NCI-H526 treated with DMSO at 0.1 percent for 48 hours (cell line): ENCODE measurements at places on chromosomes 13 and 19.
A peak's percentile ranks its signal among the peaks of the same experiment; 100 is the strongest.

DNA sequence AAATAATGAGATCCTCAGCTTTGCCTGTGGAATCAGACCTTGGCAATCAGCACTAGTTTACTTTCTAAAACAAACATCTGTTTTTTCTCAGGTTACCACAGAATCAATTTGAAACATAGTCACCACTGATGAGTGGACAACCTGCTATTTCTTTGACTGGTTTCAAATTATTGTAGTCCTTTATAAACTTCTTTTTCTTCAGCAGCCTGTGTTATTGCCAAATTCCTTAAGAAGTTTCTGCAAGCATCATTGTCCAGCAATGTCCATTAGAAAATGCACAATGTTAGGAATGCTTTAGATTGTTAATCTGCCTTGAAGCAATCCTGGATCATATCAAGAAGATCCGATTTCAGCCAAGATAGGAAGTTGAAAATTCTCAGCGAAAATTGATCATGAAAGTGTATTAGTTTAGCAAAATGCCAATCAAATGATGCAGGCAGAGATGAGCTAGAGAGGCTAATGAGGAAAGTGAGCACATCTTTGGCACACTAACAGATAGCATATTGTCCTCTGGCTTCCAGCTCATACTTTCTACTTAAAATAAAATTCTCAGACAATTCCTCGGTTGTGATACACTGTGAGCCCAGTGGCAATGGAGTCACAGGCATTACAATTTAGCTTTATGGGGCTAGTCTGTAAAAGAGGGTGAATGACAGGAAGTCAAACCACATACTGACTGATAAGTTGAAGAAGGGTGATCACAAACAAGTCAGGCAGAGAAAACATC lies 270.6 kb downstream of the SLITRK6 start:
- DNase-seq = no peak

GRCh38 chr19:11446652-11447301 lies 11.3 kb downstream of the PRKCSH start:
- DNase-seq = no peak

DNA sequence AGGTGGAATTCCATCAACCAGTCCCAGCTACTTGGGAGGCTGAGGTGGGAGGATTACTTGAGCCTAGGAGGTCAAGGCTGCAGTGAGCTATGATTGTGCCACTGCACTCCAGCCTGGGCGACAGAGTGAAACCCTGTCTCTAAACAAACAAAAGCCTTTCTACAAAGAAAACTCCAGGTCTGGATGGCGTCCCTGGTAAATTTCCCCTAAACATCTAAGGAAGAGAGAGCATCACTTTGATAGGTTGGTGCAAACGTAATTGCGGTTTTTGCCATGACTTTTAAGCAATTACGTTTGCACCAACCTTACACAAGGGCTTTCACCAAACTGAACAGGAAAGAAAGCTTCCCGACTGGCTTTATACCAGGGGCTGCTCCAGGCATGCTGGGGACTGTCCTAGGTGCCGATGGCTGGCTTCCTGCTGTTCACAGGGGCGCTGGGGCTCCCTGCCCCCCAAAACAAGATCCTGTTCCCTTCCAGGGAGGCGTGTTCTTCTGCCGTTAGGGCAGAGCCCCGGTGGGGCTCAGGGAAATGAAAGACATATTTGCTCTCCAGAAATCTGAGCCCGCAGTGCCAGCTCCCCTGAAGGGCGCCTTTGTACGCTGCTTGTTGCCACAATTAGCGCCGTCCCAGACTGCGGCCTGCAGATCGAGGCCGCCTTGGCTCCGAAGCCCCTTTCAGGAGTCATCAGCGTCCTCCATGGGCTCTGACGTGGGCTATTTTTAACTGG lies 38.7 kb upstream of the KLF2 start:
- no peak for DNase-seq

DNA sequence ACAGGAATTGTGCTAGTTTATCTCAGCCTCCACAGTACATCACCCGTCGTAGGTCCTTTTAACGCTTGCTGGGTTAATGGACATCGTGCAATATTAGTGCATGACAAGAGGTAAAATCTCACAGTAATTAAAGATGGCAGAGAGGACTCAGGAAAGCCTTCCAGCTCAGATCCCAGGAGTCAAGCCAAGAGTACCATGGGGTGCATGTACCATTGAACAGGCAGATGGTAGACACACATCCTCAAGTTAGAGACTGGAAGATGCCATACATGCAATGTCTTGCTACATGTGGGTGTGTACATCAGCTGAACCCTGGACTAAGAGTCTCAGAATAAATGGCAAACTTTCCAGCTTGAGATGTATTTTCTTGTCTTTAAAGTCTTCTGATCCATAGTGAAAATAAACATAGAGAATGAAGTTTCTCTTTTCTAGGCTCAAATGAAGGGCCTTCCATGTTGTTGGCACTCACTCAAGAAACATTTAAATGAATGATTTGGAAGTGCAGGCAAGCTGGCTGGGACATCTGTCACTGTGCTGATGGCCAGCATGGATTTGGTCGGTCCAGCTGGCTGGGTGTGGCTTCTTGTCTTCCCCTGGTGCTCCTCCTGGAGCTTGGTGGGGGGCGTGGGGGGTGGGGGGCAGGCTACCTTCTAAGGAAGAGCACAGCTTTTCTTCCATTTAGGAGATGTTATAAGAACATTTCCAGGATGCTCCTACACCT lies 290.9 kb upstream of the MAB21L1 start:
- DNase-seq = no peak

- DNase-seq = no peak
These were observed 12.0 kb upstream of the MATK start for GRCh38 chr19:3798137-3798536.

DNA sequence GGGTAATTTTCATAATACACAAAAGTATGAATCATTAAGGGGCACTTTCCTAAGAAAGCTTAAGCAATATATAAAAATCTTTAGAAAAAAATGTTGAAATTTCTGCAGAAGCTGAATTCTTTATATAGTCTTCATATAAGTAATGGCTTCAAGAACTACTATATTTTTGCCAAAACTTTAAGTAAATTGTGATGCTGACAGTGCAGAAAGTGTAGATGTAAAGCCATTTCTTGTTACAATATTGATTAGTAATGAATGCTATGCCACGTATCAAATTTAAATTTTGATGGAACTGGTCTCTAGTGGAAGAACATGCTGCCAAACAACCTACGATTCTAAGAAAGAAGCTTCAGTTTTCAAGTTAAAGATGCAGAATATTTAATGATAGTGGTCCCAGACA lies 1210.0 kb downstream of the SLITRK1 start:
- DNase-seq = no peak

- DNase-seq = no peak
These were observed 103.1 kb downstream of the RAP2A start for GRCh38 chr13:97537110-97537509.

DNA sequence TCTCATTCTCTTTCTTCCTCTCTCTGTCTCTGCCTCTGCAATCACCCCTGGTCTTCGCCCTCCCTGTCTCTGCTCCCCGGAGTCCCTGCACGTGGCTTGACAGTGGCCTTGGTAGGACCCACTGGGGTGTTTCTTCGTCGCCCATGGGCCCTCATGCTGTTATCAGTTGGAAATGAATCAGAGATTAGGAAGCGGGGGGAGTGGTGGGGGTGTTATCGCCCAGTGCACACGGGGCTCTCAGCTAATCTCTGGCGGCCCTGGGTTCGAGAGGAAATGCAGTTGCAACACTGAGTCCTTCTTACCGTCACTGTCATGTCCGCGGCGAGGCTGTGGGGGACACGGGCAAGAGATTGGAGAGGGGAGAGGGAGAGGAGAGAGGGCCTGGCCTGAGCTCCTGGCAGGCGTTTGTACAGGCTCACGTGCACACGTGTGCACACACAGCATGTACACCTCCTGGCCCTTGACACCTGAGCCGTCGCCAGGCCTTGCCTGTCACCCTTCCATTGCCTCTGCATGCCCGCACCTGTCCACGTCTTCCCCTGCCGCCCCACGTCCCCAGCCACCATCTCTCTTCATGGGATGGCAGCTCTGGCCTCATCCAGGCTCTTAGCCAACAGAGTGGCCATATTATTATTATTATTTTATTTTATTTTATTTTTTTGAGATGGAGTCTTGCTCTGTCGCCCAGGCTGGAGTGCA lies 37.8 kb upstream of the SLC7A10 start:
- no peak for DNase-seq

DNA sequence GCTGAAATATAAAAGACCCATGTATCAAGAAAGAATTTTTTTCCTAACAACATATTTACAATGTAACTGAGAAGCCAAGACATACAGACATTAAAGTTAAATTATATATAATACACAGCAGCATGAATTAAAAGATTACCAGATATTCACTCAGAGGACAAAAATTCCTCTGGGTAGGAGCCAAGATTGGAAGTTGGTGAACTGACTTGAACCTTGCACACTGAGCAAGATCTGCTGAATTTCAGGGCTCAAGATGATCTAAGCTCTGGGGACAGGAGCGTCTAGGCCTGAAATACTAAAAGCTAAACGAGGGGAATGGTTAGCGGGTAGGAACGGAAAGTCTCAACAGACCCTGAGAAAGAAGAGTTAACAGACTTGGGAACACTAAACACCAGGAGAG lies 8.5 kb downstream of the FOXO1 start:
- no peak for DNase-seq

DNA sequence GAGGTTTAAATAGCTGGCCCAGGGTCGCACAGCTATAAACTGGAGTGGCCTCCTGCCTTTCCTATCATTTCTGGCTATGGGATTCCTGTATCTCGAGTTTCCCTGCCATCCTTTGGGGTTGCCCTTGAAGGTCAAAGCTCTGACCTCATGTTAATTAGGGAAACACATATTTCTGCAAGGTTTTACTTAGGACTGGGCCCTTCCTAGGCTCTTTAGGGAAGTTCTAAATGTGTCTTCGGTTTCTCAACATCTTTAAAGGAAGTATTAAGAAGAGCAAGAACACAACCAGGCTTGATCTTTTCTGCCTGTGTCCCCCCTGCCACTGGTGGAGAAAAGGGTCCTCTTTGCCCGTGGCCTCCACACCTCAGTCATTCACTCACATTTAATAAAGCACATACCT lies 10.8 kb downstream of the LCP1 start:
- DNase-seq = no peak

DNA sequence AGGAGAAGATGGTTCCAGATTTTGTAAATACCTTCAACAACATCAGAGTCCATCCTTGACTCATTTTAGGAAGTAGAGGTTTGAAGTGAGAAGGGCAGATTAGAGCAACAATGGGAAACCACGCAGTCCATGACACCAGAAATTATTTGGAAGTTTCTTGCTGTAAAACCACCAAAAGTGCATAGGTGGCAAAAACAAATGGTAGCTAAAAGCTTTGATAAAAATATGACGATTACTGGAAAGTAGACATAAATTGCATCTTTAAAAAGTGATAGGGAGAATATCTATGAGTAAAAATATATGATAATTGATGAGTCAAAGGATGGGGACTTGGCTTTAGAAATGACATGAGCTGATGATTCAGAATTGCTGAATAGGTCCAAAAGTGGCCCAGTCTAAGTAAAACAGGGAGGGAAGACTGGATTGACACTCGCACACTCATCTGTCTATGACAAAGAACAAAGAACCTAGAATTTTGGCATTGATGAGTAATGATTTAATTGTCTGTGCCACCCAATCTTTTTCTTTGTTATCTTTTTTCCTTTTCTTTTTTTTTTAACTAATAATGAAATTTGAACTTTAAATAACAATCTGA lies 472.2 kb downstream of the MYO16 start:
- DNase-seq = no peak

- no peak for DNase-seq
These were observed 23.3 kb downstream of the SIGLECL1 start for GRCh38 chr19:51274049-51274770.

- DNase-seq = peak; percentile 43
These were observed 29.2 kb downstream of the COG6 start for GRCh38 chr13:39684531-39685137.

GRCh38 chr13:101090287-101090686 lies 326.0 kb downstream of the NALCN start:
- DNase-seq = no peak

- DNase-seq = peak; percentile 44
These were observed 1421.3 kb downstream of the OLFM4 start for GRCh38 chr13:54449922-54450321.

DNA sequence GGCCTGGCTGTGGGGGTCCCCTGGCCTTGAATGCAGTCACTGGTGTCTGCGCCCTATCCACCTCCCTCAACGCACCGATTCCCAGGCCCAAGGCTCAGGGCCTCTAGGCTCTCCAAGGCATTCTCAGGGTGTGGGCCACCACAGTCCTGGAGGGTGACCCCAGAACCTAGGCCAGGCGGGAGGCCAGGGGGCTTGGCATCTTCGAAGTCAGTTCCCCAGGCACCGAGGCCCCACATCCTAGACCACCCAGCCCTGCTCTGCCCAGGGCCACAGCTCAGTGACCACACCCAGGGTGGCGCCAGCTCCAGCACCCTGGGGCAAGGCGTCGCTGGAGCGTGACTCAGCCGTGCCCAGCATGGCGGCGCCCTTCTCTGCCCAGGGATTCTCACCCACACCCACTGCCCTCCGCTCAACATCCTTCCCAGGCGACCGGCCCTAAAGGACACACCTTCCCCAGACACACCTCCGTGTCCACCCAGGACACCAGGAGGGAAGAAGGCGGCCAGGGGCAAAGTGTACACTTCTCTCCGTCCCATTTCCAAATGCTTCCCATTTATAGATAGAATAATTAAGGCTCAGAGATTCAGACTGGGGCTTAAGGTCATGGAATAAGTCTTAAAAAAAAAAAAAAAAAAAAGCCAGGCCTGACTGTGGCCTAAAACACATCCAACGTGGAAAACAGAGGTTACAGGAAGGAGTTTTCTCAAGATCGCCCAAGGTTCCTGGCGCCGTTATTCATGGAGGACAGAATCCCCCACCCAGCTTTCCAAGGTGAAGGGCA lies 36.4 kb upstream of the NANOS3 start:
- DNase-seq = no peak

DNA sequence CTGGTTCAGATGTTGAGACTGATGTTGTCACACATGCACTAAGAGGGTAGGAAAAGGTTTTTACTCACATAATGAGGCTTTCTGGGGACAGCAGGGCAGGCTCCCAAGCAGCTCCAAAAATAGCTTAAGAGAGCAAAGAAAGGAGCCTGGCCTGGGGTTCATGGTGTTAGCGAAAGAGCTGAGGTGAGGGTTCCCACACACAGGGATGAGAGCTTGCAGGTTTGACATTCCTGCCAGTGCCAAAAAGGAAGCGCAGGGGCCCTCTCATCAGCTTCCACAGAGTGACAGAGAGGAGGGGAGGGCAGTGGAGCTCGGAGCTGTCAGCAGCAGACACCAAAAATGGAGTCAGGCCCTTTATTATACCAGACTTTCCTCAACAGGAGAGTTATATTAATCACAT lies 65.5 kb upstream of the FAM216B start:
- DNase-seq = no peak

DNA sequence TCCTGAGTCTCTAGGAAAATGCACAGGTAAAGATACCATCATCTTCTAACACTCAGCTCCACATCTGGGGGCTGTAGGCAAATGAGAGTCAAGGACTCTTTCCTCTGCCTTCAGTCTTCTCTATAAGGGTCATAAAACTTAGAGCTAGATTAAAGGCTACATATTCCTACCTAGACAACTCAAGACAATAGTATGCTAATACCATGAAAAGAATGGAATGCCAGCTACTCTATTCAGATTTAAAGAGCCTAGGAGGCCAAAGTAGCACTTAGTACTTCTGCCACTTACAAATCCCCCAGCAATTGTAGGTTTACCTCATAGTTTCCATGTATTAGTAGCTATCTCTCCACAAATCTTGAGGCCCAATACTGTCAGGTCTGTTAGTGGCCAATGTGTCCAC lies 453.0 kb downstream of the SLITRK5 start:
- DNase-seq = no peak
